ENCODE measurements at places on chromosomes 5 and 9.

GRCh38 chr5:111447099-111447498, 65.2 kb downstream of the STARD4 start:
- DNase-seq, result no peak

- DNase-seq, result no peak
Observed at GRCh38 chr5:174459832-174460448, 264.4 kb upstream of the MSX2 start.

- no peak for DNase-seq
Observed at GRCh38 chr5:149723374-149723773, 6.7 kb upstream of the PPARGC1B start.

DNA sequence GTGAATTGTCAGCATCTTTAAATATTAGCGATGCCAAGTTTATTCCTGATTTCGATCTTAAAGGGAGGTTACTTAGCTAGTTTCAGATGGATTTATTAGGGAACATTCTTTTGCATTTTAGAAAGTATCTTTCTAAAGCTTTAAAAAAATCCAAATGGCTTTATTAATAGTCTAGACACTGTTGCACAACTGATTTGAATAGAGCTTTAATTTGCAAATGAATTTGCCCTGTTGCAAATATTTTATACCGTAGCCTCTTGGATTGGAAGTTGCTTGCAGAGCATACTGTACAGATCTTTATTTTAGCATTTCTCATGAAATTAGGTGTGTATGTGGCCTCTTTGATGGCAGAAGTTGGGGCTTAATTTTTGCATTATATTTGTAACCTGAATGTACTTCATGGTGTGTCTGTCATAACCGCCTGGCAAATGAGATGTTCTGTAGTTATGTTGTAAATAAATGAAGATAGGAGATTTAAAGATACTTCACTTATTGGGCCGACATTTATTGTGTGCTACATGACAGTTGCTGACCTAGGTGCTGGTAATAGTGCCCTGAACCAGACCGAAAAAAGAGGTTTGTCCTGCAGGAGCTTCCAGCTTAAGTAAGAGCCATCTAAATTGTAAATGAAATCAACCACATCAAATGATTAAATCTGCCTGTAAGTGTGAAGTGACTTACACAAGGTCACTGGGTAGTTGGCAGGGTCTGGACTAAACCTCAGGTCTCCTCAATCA, 1.8 kb downstream of the TCERG1 start:
- DNase-seq, result peak; percentile 27

- DNase-seq, result no peak
Observed at GRCh38 chr9:132404228-132404881, 2.3 kb downstream of the TTF1 start.

- no peak for DNase-seq
Observed at GRCh38 chr5:106121972-106122605, 1548.6 kb downstream of the EFNA5 start.

GRCh38 chr9:85432599-85432998, 309.2 kb downstream of the AGTPBP1 start:
- no peak for DNase-seq

DNA sequence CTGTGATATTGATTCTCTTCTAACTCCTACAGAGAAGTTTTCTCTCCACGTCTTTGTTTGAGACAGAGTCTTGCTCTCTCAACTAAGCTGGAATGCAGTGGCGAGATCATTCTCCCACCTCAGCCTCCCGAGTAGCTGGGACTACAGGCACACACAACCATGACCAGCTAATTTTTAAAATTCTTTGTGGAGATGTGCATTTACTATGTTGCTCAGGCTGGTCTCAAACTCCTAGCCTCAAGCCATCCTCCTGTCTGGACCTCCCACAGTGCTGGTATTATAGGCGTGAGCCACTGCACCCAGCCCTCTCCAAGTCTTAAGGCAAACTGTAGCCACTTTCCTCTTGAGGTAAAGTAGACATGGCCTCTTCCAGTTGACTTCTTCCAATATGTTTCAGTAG, 72.2 kb downstream of the SNX18 start:
- no peak for DNase-seq

DNA sequence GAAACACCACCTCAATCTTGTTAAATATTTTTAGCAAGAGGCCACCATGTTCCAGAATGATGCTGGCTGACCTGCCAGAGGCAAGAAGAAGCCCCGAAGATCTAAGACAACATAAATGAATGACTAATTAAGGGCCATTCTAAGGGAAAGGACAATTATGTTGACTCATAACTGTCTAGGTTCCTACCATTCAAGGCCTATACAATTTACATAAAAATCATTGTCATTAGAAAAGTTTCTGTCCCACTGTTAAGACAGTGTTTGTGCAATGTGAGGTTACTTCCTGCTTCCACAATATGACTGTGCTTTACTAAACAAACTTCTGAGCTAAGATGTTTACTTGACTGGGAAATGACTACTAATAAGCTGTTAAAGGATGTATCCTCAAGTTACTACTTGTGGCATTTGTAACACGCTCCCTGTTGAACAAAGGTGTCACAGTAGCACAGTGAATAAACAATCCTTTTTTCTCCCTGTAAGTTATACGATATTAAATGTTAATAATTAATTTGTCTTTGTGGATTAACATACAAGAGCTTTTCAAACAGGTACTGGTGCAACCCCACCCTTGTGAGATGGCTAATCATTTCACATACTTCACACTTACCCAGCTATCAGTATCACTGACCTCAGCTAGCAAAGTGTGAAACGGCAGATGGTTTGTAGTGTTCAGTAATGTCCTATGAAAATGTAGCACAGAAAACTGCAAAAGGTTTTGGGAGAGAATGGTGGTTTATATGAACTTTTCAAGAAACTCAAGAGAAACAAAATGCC, 195.8 kb downstream of the EFNA5 start:
- DNase-seq, result no peak

GRCh38 chr5:115831163-115831768, 10.1 kb downstream of the ATG12 start:
- DNase-seq, result peak; percentile 29

- DNase-seq, result no peak
Observed at GRCh38 chr5:107012371-107012770, 658.4 kb downstream of the EFNA5 start.

DNA sequence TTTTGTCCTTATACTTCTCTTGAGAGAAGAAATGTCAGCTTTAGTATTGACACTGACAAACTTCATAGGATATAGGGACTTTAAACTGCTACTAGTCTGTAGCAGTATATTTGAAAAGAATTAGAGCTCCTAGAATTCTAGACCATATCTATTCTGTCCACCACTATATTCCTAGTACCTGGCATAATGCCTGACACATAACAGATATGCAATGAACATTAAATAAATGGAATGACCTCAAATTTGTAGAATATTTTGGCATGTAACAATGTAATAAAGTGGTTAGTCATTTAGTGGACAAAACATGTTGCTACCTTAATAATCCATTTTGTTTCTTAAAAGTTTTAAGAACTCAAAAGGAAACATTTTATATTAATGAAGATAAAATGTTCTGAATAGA, 57.5 kb downstream of the HOMER1 start:
- no peak for DNase-seq

DNA sequence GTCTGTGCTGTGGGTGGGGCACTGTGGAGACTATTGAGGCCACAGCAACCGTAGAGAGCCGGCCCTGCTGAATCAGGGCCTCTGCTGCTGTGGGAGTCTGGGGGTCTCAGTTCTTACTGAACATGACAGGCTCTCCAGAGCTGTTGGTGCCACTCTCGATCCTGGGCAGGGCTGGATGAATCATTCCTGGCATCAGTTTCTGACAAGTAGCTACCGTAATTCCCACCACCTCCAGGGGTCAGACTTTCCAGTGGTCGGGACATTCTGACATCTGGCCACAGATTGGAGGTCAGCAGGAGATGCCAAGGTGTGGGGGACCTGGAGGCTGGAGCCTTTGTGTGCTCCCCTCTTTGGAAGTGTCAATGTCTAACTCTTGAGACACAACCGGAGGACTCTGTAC, 188.4 kb downstream of the IRX2 start:
- DNase-seq, result no peak

DNA sequence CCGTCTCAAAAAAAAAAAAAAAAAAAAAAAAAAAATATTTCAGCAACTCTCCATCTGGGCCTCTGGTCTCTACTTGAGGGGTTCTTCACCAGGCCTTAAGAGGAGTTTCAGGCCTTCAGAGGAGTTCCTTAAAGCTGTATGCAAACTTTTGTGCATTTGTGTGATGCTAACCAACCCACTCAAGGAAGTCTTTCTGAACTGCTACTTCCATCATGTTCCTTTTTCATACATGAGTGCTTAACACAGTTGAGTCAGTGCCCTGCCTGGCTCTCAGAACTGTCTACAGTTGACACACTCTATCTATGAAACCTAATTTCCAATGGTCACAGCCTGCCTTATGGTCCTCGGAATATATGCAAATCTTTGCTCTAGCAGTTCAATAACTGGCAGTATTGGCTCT, 146.5 kb downstream of the MEF2C start:
- DNase-seq, result no peak

GRCh38 chr9:19516348-19516747, 107.5 kb downstream of the ACER2 start:
- no peak for DNase-seq

- peak; percentile 57 for DNase-seq
Observed at GRCh38 chr5:111278858-111279504, 54.8 kb downstream of the CAMK4 start.

DNA sequence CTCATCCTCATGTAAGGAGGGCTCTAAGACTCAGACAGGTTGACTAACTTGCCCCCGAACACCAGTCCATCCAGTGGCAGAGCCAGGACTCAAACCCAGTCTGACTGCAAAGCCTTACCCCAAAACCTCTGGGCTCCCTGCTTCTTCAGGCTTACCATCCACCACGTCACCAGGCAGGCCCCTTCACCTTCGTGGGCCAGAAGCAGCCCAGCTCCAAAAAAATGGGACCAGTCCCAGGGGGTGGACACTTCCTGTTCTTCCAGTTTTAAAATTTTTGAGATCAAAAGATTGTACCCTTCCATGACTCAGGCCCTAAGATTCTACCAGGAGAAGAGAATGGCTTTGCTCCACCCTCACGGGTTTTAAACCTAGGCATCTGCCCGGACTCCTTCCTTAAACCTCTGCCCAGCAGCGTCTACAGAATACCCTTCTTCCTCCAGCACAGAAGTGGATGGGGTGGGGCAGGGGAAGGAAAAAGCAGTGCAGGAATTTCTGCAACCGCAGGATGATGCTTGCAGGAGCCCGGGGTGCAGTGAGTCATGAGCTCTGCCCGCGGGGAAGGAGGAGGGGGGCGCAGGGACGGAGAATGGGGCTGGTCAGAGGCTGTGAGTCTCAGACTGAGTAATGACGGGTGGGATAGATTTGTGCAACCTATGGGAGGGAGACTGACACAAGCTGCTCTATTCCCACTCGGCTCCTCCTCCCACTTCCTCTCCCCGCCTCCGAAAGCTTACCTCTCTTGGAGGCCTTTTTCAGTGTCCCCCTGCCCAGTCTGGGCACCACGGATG, 50.4 kb upstream of the STXBP1 start:
- peak; percentile 100 for DNase-seq

DNA sequence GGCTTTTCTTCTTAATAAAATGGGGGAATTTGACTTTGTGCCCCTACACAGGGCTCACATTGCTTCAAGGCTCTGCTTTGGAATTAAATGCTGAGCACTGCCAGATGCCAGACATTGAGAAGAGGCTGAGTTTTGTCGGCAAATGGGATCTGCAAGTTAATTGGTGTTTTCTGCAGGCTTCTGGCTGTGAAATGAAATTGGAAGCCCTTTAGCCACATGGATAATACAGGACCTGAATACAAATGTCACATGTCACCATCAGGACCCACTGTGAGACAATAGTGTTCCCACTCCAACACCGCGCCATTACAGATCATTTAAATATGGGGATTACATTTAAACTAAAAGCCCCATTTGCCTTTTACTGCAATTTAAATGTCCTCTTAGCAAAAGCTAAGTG, 164.4 kb downstream of the ZSWIM6 start:
- no peak for DNase-seq

DNA sequence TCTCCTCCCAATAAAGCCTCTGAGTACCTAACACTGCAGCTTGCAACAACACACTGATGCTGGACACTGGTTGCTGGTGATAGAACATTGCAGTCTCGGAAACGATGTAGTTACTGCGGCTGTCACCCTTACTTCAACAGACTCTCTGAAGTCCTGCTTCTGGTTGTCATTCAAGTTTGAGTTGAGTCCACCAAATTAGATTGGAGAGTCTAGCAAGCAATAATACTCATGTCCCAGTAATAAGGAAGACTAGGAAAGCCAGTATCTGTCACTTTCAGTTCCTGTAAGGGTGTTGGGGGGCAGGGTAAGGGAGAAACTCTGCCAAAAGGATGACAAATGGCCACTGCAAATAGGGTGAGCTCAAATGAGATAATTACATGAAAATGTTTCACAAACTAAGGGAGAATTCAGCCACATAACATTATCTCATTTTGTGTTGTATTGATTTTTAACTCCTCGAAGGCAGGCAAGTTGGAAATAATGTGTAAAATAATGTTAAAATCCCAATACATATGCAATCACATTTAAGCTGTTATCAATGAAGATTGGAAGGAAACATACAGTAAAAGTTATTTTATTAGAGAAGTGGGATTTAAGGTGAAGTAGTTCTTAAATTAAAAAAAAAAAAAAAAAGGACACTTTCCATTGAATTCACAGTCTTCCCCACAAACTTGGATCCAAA, 849 bp upstream of the IFT74 start:
- peak; percentile 65 for DNase-seq

DNA sequence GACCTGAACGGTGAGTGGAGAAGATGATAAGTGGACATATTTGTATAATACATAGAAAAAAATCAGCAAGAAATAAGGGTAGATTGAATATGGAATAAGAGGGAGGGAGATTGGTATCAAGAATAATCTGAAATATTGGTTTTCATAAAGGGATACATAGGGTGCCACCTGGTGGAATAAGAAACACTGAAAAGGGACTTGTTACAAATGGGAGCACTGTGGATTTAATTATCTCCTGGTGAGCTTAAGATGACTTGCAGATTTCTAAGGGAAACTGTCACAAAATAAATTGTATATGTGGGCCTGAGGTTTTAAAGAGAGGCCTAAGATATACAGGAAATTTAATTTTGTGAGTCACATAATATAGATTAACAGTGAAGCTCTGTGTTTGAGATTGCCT, 1403.5 kb upstream of the CDH18 start:
- peak; percentile 77 for DNase-seq

DNA sequence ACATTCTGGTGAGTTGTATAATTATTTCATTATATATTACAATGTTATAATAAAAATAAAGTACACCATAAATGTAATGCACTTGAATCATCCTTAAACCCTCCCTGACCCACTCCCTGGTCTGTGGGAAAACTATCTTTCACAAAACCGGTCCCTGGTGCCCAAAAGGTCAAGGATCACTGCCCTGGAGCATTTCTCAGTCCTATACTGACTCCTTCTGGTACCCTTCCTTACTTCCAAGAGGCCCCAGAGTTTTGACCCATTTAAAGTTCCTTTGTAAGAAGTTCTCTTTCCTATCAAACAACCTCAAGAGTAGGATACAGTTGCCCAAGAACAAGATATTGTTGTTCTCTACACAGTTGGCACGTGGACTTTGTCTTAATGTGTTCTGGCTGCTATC, 88.9 kb upstream of the TRPM3 start:
- DNase-seq, result no peak

GRCh38 chr5:37721447-37721871, 118.4 kb downstream of the GDNF start:
- no peak for DNase-seq

- DNase-seq, result no peak
Observed at GRCh38 chr5:147046281-147046680, 167.7 kb upstream of the PPP2R2B start.

Data from RKO (cell line).